Right lung (tissue), 10 donors: ENCODE measurements at places on chromosomes 13 and 19. TPM values are rescaled to one million over a fixed set of nuclear protein-coding genes. Genes with fewer than 3 reads are reported as not detected.

The ZNF578 gene
- 5.2 TPM for polyA plus RNA-seq

DNA sequence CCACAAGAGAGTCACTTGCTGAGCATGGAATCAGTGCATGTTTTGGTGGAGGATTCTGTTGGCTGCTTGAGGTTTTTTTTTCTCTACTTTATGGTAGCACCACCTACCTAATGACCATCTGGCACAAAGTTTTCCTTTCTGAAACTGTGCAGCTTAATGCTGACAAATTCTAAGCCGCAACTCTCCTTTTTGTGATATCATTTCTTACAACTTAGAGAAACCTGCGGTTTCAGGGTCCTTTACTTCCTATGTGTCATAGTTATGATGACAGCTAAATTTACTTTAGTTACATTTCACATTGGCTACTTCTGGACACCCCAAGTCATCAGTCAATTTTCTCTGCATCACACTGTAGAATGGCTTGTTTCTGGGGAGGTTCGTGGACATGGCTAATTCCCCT, 115.4 kb upstream of the TMTC4 start:
- no peak for DNase-seq

DNA sequence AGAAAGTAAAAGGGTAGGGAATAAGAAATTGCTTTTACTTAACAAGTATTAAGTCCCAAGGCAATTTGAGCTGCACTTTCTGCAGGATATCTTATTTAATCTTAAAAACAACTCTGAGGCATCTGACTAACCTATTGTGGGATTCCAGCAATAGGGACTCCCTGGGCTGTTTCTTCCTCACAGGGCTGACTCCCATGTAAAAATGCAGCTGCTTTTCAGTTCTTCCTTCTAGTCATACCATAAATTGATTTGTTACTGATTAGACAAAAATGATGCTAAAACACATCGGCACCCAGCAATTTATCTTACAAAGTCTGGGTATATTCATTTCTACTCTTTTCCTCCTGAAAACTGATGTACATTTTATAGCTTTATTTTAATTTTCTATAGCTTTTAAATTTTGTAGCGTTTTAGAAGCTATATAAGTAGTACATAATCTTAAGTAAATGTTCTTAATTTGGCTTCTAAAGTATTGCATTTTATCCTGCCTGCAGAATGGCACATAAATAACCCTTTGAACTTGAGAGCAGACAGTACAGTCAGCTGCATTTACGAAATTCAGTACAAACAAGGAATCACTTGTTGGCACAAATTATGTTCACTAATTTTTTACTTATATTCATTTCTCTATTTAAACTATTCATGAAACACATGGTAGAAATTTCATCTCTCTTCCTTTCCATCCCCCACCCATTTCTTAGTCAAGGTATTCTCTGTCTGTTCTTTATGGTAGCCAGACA, 102.4 kb upstream of the FRY start:
- DNase-seq: no peak

DNA sequence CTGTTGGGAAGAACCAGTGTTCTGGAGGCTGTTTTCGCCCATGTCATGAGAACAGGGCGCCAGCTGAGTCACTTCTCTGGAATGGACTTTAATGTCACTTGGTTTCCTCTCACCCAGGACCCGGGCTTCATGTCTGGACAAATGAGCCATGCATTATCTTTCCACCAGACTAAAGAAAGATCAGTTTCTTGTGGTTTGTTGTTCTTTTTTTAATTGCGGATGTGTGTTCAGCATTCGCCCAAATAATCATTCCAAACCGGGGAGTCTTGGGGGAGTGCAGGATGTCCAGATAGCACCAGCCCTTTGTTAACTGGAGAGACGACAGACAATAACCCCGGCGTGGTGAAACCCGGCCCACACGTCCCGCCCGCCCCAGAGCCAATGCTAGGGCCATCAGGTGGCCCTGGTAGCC, 102.5 kb downstream of the COL4A2 start:
- no peak for DNase-seq

DNA sequence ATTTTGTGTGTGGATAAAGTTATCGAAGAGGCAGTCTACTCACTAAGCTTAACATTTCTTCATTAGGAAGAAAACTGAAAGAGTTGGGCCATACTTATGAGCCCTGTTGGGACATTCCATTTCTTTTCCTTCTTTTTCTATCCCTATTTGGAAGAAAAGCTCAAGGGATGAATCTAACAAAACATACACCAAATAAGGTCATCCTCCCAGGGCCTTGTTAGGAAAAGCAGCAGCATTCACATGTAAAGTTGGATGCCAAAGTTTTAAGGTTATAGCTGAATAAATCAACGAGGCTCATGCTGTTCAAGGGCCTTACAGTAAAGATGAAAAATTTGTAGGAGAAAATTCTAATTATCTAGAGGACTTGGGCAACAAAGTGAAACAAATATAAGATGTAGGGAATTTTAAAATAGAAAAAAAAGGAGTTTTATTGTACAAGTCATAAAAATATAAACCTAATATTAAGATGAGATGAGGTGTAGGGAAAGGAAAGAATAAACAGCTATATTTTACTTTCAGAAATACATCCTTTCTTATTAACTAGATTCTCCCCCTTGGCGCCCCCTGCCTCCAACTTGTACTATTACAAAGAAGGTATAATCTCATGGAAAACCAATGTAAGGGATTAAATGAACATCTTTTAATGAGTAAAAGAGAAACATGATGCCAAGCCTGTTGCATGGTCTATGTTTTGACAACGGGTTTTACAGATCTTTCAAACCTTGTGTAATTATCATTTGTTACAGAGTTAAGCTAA, 160.4 kb downstream of the PCDH20 start:
- DNase-seq: no peak

- DNase-seq: no peak
Measured at GRCh38 chr13:108981407-108981806, 352.0 kb downstream of the MYO16 start.
